NCI-H69 (cell line): ENCODE measurements at places on chromosomes 2 and 18.

GRCh38 chr2:240460781-240461431, 25.4 kb downstream of the GPC1 start:
- DNase-seq, result no peak

DNA sequence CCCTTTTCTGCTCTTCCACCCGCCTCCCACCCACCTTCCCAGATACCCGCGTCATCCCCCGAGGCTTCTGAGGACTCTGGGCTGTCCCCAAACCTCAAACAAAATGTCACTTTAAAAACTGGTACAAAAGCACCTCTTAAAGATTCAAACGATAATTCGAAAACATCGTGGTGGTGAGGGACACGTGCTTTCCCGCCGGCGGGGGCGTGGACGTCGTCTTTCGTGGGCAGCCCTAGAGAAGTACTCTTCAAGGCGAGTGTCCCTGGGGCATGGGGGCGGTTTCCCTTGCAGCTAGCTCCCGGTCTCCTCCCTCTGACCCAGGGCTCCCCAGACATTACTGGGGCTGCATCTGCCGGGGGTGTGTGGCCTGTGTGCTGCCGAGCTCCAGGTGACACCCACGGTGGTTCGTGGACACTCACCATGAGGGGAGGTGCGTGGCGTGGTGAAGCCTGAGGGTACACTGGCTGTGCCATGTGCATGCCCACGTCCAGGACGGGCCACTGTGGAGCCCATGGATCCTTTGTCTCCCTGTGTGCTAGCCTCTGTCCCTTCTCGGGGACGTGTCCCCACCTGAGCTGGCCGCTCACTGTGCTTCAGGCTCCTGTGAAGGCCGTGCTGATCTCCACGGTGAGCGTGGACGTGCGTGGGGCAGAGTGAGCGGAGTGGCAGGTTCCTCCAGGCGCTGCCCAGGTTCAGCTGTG, 117.8 kb downstream of the NFATC1 start:
- no peak for DNase-seq

GRCh38 chr2:11777066-11777782, 30.8 kb downstream of the LPIN1 start:
- no peak for DNase-seq

GRCh38 chr18:28003451-28003850, 173.5 kb downstream of the CDH2 start:
- DNase-seq, result no peak

DNA sequence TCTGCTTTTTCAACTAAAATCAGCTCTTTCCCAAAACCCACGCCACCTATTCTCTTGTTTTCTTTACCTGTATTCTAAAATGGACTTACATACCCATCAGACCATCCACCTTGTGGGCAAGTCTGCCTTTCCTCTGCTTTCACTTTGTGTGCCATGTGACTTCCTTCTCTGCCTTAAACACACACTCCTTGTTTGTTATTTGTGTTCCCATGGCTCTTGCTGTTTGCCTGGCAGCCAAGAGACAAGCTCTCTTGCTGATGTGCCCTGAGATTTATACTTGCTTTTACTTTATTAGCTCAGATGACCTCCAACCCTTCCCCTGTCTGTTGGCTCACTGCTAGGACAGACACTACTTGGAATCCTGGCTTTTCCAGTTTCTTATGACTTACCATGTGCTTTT, 309.7 kb upstream of the LRRTM4 start:
- DNase-seq, result no peak

GRCh38 chr2:60504049-60504448, 49.4 kb downstream of the BCL11A start:
- DNase-seq, result no peak

- DNase-seq, result peak; percentile 87
Observed at GRCh38 chr2:10375570-10376281, 72.4 kb downstream of the ODC1 start.

GRCh38 chr2:218262631-218263586, 2.1 kb downstream of the GPBAR1 start:
- no peak for DNase-seq

DNA sequence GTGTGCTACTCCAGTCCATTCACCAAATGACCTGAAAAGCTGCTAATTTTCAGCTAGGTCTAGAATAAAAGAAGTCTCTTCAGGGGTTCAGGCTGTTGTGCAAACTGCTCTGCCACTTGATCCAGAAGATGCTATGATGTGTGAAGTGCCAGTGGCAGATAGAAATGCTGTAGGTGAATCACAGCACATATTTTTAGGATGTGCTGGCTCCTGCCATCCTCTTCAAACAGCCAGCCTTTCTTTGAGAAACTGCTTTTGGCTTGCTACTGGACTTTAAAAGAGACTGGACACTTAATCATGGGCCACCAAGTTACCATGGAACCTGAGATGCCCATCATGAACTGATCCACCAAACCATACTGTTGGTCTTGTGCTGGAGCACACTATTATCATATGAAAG, 322.1 kb downstream of the EN1 start:
- DNase-seq, result no peak

- DNase-seq, result no peak
Observed at GRCh38 chr2:135991861-135992260, 6.4 kb upstream of the DARS1 start.

- peak; percentile 27 for DNase-seq
Observed at GRCh38 chr2:73285159-73285739, 971 bp upstream of the FBXO41 start.

DNA sequence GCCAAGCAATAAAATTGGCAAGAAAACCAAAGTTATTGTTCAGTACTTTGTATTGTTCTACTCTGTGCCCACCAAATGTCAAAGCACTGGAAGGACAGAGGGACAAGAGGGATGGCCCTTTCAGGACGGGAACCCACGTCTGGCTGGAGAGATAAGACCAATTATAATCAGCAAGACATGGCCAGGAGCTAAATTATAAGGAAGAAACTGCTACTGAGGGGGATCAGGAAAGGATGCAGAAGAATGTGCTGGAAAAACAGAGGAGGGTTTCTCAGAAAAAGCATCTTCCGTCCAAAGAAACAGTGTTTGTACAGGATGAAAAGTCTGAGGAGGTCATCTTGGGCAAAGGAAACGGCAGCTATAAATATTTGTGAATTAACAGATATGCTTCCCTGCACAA, 46.4 kb upstream of the NARS1 start:
- DNase-seq, result peak; percentile 71

- peak; percentile 4 for DNase-seq
Observed at GRCh38 chr2:25159949-25160348, 8.4 kb downstream of the POMC start.

DNA sequence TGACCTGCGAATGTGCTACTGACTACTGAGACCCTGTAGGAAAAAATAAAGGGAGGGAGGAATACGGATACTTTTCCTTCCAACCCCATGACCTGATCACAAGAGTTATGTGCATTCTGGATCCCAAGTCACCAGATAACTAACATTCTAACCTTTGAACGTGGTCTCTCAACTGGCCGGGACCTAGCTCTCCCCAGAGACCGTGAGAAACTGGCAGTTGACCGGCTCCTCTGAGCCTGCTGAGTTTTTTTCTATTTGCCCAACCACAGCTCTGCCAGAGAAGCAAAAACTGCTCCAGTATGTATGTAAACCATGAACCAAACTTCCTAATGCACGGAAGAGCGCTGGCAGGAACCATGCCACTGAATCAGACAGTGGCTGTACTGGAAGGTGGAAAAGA, 47.5 kb upstream of the PTMA start:
- DNase-seq, result no peak

DNA sequence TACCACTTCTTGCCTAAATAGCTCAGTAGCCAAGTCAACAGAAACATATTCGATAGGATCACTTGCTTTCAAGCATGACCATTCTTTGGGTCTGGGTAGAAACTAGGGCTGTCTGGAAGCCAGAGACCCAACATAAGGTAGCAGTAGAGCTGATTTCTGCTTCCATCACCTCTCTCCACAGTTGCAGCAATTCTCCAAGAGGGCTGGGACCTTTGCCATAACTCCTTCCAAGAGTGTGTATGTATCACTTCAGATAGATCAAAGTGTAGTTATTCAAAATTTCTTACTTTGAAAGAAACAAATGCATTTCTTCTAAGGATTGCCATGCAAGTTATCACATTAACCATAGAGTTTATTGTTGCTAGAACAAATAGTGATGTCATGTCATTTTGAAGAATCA, 172.0 kb upstream of the GALNT5 start:
- no peak for DNase-seq

DNA sequence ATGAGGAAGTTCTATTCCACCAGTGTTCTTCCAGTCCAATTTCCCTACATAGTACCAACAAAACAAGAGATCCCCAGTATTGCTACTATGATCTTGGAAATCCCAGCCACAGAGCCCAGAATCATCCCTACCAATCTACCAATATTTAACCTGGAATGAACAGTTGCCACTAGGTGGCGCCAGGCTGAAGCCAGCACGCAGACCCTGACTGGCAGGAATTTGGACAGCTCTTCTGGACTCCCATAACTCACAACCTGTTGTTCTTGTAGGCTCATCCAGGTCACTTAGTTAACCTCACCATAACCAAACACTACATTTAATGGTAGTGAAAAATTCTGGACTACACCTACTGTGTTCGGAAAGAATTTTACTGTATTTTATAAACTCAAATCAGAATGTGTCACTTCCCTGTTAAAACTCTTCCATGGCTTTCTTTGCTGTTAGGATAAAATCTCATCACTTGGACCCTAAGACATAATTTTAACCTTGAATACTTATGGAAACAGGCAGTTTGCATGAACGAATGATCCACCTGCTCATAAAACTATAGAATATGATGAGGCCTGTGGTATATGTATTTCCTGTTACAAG, 59.8 kb upstream of the SLC38A11 start:
- DNase-seq, result no peak

GRCh38 chr2:205931388-205931787, 154.6 kb downstream of the INO80D start:
- no peak for DNase-seq

GRCh38 chr18:63477968-63478367, 1.2 kb downstream of the SERPINB5 start:
- DNase-seq, result no peak

GRCh38 chr2:55761526-55761925, 67.9 kb upstream of the PNPT1 start:
- DNase-seq, result no peak

DNA sequence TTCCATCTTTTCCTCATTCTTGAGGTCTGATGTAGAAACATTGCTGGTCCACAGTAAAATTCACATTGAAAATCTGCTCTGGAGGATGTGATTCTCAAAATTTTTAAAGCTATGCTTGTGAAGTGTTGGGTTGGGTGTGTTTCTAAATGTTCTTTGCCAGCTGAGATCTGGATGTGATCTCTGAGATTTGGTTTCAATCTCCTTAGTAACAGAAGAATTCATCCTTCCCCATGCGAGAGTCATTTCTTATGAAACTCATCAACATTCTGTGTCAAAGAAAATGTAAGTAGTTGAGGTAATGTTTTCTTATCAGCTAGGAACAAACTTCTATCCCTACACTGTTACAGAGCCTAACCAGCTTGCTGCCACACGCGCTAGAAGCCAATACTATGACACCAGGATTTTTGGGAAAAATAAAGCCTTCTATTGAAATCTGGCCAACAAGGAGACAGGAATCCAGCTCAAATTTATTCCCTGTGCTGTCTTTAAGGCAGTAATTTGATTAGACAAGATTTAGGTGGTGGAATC, 134.9 kb downstream of the PTH2R start:
- no peak for DNase-seq

DNA sequence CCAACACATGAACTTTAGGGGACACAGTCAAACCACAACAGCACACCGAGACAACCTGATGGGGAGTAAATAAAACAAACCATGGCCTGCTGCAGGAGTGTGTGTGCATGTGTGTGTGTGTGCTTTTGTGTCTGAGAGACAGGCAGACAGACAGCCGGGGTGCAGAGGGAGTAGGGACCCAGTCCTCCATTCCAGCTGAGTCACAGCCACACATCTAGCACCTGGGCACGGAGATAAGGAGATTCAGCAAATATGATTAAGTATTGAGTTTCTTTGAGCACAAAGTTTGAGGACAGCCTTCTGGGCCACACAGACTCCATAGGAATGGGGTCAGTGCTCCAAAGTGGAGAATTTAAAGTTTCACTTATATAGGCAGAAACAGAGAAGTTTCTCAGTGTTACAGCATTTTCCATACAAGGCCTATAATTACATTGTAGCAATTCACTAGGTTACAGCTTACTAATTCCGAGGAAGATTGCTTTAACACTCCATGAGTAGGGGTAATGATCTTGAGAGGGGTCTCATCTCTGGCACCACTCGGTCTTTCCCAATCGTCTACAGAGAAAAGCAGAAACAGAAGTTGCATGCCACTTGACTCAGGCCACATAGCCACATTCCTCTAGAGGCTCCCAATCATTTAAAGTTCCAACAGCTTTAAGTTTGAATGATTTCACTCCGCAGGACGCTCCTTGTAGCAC, 30.8 kb upstream of the PRLH start:
- DNase-seq, result no peak

- DNase-seq, result no peak
Observed at GRCh38 chr2:128535953-128536352, 217.3 kb upstream of the HS6ST1 start.

DNA sequence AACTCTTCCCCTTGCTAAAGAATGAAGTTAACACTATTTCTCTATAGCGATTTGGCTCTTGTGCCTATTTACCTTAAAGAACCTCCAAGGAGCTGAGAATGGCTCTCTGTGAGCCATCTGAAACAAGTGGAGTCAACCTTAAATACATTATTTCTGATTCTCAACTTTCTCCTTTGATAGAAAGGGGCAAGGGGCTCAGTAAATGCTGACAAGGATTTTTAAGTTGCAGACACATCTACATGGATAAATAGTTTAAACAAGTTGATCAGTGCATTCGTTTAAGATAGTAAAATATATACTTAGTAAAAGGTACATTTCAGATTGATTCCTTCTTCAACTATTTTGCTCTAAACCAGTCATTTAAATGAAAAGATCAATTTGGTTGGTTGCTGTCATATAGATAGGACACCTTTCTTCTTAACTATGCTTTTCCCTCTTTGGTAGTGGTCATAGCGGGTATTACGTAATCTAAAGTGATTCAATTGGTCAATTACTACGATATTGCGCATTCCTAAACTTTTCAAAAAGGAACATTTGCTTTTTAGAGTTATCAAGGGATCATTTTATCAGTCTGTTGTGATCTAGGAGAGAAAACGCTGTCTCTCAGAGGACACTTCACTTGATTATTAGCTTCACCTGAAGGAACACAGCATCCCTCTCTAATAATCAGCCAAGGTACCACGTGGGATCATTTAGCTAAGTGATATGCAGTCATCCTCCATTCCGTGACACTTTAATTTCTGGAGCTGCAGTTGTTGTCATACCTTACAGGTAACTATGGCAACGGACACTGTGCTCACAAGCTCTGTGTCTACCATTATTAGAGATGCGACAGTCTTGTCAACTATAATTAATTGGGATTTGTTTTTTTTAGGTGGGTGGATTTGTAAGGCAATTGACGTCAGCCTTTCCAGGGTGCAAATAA, 50.9 kb upstream of the KCNE4 start:
- DNase-seq, result peak; percentile 27

- no peak for DNase-seq
Observed at GRCh38 chr2:80001701-80002101, 302.9 kb downstream of the LRRTM1 start.
